ENCODE measurements at places on chromosomes 5 and 9.

- no peak for DNase-seq
Observed at GRCh38 chr5:170327829-170328228, 30.3 kb upstream of the LCP2 start.

DNA sequence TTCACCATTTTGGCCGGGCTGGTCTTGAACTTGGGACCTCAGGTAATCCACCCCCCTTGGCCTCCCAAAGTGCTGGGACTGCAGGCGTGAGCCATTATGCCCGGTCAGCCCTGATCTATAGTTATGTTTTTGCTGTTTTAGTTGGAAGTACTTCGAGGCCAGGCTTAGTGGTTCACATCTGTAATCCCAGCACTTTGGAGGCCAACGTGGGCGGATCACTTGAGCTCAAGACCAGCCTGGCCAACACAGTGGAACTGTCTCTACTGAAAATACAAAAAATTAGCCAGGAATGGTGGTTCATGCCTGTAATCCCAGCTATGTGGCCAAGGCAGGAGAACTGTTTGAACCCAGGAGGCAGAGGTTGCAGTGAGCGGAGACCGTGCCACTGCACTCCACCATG is 2.0 kb downstream of the HSPA9 start:
- DNase-seq = no peak

DNA sequence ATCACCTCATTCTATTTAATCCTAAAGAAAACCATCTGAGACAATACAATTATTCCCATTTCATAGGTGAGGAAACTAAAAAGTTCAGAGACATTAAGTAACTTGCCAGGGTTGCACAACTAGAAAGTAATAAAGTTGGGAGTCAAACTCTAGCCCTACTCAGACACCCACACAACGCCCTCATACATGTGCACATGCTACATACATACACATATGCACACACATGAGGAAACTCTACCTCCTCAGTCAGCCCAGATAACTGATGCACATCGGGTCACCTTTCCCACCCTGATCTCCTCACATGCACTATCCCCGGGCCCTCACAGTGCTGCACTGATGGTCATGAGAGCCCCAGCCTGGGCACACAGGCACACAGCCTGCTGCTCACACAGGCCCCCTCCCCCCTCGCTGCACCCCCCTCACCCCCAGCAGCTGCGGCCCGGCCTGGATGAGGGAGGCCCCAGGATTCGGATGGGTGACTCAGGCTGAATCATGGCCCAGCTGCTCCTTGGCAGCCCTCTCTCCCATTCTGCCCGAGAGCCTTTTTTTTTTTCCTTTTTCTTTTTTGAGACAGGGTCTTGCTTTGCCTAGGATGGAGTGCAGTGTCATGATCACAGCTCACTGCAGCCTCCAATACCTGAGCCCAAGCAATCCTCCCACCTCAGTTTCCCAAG is 5.0 kb upstream of the GPRIN1 start:
- no peak for DNase-seq

GRCh38 chr5:146947181-146947941 is 68.8 kb upstream of the PPP2R2B start:
- DNase-seq = no peak

GRCh38 chr9:35195683-35196082 is 33.9 kb downstream of the UNC13B start:
- DNase-seq = no peak

- DNase-seq = no peak
Observed at GRCh38 chr9:4168526-4168925, 131.3 kb downstream of the GLIS3 start.

GRCh38 chr9:121207371-121207940 is 5.8 kb upstream of the RAB14 start:
- DNase-seq = no peak

GRCh38 chr9:98641695-98642094 is 67.0 kb downstream of the GABBR2 start:
- DNase-seq = no peak

- DNase-seq = no peak
Observed at GRCh38 chr9:84111726-84112125, 131.1 kb downstream of the RMI1 start.

- no peak for DNase-seq
Observed at GRCh38 chr9:17628624-17629023, 49.8 kb downstream of the SH3GL2 start.

GRCh38 chr5:180717989-180718388 is 21.9 kb downstream of the OR2Y1 start:
- no peak for DNase-seq

DNA sequence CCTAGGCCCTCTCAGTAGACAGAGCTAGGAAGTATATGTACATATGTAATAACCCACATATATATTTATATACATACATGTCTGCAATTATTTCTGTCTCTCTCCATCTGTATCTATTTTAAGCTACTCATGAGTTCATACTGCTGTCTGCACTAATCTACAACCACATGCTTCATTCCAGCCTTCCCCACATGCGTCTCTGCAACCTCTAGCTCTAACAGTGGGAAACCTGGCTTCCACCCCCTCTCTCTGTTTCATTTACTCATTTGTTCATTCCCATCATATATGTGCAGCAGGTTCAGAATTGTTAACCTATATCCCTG is 23.3 kb downstream of the DCANP1 start:
- no peak for DNase-seq

DNA sequence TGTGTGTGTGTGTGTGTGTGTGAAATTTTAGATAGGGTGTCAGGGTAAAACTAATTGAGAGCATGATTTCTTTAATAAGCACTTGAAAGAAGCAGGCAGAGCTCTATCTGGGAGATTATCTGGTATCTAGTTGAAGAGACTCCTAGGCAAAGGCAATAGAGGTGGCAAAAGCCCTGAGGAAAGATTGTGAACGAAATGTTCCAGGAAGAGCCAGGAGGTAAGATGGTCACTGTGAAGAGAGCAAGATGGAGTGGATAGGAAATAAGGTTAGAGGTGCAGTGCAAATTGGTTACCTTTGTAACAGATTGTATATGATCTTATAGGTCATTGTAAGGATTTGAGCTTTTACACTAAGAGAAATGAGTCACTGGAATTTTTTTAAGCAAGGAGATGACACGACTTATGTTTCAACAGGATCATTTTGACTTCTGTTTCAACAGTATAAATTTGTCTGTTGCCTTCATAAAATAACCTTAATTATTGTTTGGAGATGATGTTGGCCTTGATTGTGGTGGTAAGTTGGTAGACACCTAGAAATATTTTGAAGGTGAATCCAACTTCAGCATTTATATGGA is 239.6 kb downstream of the PARP8 start:
- DNase-seq = no peak

GRCh38 chr9:13064676-13065075 is 214.8 kb downstream of the MPDZ start:
- no peak for DNase-seq

DNA sequence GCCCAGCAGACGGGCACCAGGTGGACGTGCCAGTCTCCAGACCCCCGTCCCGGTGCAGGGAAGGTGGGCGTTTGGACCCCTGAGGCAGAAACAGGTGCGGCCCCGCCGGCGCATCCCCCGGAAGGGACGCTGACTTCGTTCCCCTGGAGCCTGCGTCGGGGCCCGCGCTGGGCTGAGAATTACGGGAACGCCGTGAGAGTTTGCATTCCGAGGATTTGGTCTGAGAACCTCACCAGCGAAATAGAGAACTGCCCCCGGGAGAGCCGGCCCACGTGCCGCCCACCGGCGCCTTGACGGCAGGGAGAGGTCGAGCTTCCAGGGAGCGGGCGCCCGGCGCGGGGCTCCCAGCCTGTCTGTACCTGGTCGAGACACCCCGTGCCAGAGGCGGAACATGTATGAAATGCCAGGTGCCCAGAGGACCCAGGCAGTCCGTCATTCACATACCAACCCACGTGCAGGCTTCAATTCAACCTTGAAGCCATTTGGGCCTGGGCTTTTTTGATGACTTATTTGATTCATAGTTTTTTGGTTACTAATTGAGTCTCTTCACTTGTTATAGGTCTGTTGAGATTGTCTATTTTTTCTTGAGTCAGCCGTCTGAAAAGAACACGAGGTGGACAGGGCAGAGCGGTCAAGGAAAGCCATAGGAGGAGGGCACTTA is 877 bp upstream of the CAMSAP1 start:
- DNase-seq = no peak

- DNase-seq = no peak
Observed at GRCh38 chr5:171957591-171958251, 48.7 kb downstream of the FBXW11 start.

GRCh38 chr9:38001430-38001829 is 67.6 kb downstream of the SHB start:
- no peak for DNase-seq

GRCh38 chr5:15431923-15432322 is 68.1 kb upstream of the FBXL7 start:
- DNase-seq = no peak

GRCh38 chr5:76371960-76372322 is 31.1 kb upstream of the IQGAP2 start:
- DNase-seq = no peak

DNA sequence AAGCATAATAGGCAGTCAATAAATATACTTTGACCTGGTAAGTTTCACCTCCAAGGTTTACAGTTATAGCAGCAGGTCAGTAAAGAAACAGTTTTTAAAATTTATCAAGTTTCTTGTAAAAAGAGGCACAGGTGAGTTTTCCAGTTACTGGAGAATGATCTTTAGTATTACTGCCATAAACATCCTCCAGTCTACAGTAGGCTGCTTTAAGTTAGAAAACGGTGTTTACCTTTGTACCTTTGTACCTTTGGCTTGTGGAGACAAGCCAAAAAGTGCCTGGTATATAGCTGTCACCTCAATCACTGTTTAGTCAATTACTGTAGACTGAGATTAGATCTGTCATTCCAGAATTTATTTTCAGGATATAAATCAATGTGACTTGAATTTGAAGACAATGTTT is 42.7 kb upstream of the SRFBP1 start:
- no peak for DNase-seq

- DNase-seq = no peak
Observed at GRCh38 chr9:21286659-21287058, 18.5 kb downstream of the IFNA5 start.

GRCh38 chr9:108441726-108442125 is 414.1 kb downstream of the ACTL7B start:
- DNase-seq = no peak

GRCh38 chr9:132590318-132591182 is 8.1 kb downstream of the BARHL1 start:
- DNase-seq = no peak

All from amniotic stem cell (primary cell).